ENCODE measurements at places on chromosomes 3 and 15.

GRCh38 chr3:16824081-16824696 is 60.6 kb upstream of the PLCL2 start:
- no peak for DNase-seq

- DNase-seq: no peak
Measured at GRCh38 chr3:172132159-172132586, 92.8 kb downstream of the FNDC3B start.

DNA sequence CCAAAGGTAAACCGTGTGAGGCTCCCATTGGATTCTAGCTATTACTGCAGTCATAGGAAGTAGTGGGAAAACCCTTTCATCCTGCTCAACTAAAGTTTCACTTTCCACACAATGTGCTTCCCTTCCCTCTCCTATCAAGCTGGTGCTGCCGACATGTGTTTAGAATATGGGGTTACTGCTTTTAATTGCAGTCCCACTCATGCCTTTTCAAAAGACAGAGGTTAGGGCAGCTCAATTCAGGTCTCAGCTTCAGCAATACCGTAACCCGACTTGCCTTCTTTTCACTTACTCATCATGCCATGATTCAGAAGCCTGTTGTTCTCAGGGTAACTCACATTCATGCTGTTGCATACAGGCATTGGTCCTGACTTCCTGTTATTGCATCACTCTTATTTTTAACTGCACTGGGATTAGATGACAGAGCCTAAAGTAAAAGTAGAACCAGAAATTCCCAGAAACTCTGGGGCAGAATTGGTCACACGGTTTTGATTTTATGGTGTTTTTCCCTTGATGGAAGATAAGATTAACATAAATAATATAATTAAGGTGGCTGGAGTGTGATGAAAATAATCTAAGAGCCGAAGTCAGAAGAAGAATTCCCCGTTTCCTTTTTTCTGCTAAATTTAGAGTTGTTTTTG is 45.7 kb downstream of the C2CD4B start:
- no peak for DNase-seq

DNA sequence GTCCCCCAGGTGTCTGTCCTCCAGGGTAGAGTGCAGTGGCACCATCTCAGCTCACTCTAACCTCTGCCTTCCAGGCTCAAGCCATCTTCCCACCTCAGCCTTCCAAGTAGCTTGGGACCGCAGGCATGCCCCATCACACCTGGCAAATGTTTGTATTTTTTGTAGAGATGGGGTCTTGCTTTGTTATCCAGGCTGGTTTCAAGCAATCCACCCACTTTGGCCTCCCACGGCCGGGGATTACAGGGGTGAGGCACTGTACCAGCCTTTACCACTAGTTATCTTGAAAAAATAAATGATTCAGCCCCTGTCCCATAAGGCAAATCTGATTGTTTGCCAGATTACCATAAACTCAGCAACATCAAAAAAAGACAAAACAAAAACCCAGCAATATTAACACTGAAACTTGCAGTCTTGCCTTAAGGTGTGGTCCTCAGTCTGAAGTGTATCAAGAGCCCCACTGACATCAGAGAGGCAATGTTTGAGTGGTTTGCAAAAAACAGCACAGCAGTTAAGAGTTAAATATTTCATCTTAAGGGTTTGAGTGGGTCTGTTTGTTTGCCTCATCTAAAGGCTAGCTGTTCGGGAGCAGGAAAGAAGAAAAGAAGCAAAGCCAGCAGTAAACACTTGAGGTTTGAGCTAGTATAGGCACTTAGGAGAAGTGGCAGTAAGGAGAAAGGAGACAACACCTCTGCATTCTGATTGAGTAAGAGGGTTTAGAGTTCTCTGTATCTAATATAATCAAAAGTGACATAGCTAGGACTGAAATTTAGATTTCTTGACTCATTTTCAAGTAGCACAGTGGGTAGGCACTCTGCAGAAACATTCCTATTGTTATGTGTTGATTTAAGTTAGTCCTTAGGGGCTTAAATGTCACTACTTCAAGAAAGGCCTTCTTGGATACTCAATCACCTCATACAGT is 26.3 kb upstream of the EDEM1 start:
- DNase-seq: no peak

- DNase-seq: no peak
Measured at GRCh38 chr3:50862221-50862620, 187.5 kb downstream of the DOCK3 start.

- DNase-seq: peak; percentile 77
Measured at GRCh38 chr15:74790080-74790916, 8.4 kb downstream of the CSK start.

- DNase-seq: no peak
Measured at GRCh38 chr15:39124155-39124552, 456.7 kb upstream of the THBS1 start.

GRCh38 chr15:69906256-69907185 is 191.2 kb downstream of the TLE3 start:
- DNase-seq: no peak

GRCh38 chr15:66402761-66403284 is 16.1 kb downstream of the MAP2K1 start:
- DNase-seq: no peak

GRCh38 chr3:153210660-153211059 is 48.6 kb downstream of the RAP2B start:
- DNase-seq: no peak

GRCh38 chr3:14120111-14120920 is 4.4 kb downstream of the CHCHD4 start:
- DNase-seq: no peak

- no peak for DNase-seq
Measured at GRCh38 chr3:175940881-175941280, 1081.7 kb downstream of the NAALADL2 start.

- DNase-seq: no peak
Measured at GRCh38 chr15:100928632-100929280, 9.6 kb downstream of the LRRK1 start.

- DNase-seq: no peak
Measured at GRCh38 chr3:7444886-7445285, 584.0 kb downstream of the GRM7 start.

GRCh38 chr3:195129644-195130492 is 141.1 kb downstream of the XXYLT1 start:
- DNase-seq: no peak

- no peak for DNase-seq
Measured at GRCh38 chr15:37536967-37537605, 397.4 kb upstream of the TMCO5A start.

DNA sequence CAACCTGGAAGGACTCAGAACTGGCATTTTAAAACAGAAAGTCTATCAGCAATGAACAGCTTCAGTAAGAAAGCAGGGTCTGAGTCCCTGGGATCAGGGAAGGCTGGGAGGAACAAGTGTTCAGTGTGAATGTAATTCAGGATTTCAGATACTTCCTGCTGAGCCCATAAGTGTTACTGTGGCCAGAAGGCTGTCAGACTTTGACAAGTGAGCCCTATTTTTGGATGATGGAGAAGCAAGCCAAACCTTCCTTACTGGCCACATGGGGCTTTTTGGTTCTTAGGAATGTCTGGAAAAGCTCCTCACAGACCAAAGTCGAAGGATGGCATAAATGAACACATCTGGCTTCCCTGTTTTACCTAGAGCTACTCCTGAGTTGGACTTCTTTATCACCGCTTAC is 157.2 kb downstream of the BBX start:
- no peak for DNase-seq

- DNase-seq: no peak
Measured at GRCh38 chr3:132898141-132898540, 140.1 kb upstream of the TMEM108 start.

GRCh38 chr15:57609805-57610529 is 18.3 kb downstream of the MYZAP start:
- DNase-seq: no peak

GRCh38 chr3:129605922-129606635 is 397 bp downstream of the PLXND1 start:
- DNase-seq: peak; percentile 73

GRCh38 chr3:195259154-195259474 is 11.8 kb downstream of the XXYLT1 start:
- DNase-seq: no peak

DNA sequence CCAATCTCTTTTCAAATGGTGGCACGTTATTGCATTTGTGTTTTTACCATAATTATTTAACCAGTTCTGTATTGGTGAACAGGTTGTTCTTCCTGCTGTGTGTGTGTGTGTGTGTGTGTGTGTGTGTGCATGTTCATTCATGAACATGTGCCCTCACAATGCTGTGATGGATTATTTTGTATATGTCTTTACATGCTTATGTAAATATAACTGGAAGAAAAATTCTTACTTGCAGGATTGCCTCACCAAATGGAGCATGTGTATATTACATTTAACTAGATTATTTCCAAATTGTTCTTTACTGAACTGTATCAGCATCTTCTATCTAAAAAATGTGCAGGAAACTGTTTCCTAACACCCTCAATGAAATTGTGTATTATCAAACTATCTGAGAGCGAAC is 175.2 kb upstream of the ZPLD1 start:
- no peak for DNase-seq
